ENCODE measurements at places on chromosomes 12 and 14.

DNA sequence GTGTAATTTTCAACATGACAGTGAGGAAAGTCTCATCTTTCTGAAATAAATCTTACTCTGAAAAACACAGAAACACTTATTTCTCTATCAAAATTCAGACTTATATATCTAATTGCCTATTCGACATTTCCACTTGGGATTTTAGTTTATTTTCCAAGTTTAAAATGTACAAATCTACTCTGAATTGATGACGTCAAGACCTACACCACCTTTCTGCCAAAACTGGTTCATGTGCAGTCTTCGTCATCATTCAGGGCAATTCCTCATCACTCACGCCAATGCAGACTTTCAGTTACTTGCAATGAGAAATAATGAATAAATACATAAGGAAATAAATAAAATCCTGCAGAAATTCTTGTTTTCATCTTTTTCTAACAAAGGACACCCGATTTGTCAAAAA, 843.8 kb downstream of the C12orf50 start:
- DNase-seq: no peak

DNA sequence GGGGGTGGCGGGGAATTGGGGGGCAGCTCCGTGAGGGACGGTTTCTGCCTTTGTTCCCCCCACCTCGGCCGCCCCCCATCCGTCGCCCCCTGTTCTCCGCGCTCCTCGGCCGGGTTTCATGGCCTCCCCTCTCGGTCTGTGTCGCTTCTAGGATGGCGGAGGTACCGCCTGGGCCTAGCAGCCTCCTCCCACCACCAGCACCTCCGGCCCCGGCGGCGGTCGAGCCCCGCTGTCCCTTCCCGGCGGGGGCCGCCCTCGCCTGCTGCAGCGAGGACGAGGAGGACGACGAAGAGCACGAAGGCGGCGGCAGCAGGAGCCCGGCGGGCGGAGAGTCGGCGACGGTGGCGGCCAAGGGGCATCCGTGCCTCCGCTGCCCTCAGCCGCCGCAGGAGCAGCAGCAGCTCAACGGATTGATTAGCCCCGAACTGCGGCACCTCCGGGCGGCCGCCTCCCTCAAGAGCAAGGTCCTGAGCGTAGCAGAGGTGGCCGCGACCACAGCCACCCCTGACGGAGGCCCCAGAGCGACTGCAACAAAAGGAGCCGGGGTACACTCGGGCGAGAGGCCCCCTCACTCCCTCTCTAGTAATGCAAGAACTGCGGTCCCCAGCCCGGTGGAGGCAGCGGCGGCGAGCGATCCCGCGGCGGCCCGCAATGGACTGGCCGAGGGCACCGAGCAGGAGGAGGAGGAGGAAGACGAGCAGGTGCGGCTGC, 575 bp downstream of the NAA30 start:
- peak; percentile 78 for DNase-seq

DNA sequence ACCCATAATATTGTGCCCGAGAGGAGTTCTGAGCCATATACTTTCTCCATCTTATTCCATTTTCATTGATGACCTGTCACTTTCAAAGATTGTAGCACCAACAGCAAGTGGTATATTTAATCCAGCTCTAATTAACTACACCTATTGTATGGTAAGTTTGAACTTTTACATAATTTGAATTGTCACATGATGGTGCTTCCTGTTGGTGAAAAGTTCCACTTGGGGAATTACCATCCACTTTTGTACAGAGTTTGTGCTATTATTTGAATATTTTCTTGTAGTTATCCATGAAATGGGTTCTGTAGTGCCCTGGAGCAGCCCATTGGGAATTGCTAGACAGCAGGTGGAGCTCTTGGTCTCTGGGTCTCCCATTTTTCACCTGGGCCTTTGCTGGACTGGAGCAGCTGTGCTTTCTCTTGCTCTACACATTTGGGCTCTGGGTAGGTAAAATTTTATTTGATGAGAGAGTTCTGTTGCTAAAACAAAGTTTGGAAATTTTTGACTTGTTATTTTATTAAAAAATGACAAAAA, 3.0 kb downstream of the SMCO3 start:
- peak; percentile 43 for DNase-seq

- no peak for DNase-seq
Observed at GRCh38 chr12:128840862-128841468, 12.3 kb upstream of the GLT1D1 start.

DNA sequence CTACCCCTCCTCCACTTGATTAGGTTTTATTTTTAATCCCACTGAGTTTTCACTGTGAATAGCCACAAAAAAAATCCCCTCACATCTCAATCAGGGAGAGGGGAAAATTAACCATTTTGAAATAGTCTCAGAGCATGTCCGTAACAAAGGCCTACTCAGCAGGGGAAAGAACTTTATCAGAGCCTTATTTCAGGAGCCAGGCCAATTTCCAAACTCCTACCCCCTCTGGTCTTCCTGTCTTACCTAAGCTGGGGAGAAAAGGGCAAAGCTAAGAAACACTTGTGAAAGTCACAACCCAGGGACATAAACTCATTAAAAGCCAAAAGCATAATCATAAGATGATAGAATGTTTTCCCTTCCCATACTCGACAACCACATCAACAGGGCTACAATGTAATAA, 260.3 kb upstream of the DIO3 start:
- DNase-seq: no peak

DNA sequence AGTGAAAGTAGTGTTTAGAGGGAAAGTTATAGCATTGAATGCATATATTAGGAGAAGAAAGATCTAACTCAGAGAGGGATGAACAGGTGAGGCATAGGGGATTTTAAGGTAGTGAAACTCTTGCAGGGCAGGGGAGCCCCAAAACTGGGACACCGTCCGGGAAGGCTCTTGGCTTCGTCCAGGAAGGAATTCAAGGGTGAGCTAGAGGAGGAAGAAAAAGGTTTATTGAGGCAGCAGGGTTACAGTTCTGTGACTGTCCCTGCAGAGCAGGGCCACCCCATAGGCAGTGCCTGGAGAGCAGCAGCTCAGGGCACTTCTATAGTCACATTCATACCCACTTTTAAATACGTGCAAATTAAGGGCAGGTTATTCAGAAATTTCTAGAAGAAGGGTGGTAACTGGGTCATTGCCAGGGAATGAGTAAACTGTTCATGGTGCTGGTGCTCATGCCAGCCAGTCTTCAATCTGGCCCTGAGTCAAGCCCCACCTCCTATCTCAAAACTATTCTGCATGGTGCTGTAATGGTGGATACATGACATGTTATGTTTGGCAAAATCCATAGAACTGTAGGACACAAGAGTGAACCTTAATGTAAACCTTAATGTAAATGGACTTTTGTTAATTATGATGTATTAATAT, 1.2 kb upstream of the OAS1 start:
- DNase-seq: no peak

DNA sequence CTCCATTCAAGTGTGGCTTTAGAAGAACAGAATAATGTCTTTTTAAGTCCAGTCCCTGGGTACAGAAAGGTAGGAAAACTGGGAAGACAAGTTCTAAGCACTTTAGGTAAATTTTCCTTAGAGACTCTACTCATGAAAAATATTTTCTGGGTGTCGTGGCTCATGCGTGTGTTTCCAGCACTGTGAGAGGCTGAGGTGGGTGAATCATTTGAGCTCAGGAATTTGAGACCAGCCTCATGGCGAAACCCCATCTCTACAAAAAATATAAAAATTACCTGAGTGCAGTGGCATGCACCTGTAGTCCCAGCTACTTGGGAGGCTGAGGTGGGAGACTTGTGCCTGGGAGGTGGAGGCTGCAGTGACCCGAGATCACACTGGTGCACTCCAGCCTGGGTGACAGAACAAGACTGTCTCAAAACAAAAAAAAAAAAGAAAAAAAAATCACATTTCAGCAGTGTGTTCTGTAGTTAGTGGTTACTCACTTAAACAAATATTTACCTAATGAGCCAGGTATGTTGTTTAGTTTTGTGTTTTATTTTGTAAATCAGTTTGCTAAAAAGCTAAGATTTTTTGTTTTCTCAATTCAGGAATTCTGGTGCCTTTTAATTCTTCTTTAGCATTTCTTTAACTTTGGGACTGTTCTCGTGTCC, 52.3 kb upstream of the RD3L start:
- DNase-seq: no peak

GRCh38 chr12:19065871-19066270, 63.7 kb upstream of the PLEKHA5 start:
- no peak for DNase-seq

GRCh38 chr12:105929192-105929591, 209.6 kb downstream of the NUAK1 start:
- DNase-seq: no peak

GRCh38 chr12:1939801-1940607, 21.6 kb upstream of the CACNA2D4 start:
- DNase-seq: peak; percentile 74

- no peak for DNase-seq
Observed at GRCh38 chr12:70883855-70884254, 36.7 kb downstream of the PTPRR start.

DNA sequence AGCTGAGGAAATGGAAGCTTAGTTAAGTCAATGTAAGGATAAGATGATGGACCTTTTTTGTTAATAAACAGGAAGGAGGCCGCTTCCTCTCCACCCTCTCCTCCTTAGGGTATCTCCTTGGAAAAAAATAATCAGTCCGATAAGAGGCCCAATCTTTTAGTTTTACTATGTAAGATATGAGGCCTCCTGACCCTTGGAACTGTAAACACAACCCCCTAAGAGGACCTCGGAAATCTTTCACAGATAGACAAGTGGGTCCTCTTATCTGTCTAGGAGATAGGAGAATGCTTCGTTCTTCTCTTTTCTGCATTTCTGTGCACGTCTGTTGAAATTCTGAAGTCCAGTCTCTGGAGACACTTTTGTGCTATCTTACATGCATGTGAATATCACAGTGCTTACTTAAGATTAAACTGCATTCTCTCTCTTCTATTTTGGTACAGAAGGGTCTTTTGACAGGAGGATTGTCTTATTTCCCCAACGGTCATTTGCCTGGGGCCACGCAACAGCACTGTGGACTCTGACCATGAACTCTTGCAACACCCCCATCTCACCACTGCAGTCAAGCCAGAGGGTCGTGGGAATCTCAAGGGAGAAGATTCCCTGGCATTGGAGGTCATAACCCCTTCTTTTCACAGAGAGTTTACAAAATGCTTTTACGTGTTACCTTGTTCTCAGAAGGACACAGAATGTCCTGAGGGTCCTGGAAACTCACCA, 313.0 kb upstream of the RTL1 start:
- no peak for DNase-seq

DNA sequence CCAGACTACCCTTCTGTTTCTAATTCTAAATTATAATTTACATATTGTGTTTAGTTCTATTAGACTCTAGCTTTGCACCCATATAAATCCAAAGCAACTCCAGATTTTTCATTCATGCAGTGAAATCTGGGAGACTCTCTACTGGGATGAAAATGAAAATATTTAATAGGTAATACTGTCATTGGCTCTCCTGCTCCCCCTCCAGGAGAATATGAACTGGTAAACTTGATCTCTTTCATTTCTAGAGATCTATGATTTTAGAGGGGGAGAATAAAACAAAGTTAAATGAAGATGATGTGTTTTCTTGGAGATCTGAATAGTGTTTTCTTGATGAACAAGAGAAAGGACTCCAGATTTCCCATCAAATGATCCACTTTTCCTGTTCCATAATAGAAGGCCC, 104.3 kb upstream of the TMCC3 start:
- DNase-seq: no peak

DNA sequence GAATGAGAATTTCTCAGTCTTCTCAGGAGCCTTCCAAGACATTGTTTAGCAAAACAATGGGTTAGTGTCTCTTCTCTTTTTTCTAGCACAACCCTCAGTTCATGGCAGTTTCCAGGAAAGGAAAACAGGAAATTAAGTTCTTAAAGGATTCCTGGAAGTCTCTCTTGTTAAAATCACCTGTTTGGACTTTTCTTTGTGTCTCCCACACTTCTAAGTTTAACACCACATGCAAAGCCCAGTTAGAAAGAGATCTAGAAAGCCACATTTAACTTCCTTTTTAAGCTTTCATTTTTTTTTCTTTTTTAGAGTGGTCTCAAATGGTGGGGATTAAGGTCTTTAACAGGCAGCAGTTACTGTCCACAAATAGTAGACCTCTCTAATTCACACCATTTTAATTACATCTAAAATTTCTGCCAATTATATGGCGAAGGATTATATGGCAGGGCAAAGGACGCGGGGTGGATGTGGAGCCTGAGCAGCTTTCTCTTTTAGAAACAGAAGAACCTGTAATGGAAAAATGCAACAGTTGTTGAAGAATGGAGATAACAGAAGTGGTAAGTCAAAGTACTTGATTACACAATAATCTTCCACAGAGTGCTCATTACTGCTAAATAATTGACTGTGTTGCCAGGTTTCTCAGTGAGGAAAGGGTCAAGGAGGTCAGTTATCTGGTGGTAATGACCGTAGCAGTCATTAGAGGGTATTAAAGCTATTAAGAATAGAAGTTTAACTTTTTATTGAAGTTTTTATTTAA, 298.6 kb downstream of the AKAP6 start:
- peak; percentile 15 for DNase-seq

DNA sequence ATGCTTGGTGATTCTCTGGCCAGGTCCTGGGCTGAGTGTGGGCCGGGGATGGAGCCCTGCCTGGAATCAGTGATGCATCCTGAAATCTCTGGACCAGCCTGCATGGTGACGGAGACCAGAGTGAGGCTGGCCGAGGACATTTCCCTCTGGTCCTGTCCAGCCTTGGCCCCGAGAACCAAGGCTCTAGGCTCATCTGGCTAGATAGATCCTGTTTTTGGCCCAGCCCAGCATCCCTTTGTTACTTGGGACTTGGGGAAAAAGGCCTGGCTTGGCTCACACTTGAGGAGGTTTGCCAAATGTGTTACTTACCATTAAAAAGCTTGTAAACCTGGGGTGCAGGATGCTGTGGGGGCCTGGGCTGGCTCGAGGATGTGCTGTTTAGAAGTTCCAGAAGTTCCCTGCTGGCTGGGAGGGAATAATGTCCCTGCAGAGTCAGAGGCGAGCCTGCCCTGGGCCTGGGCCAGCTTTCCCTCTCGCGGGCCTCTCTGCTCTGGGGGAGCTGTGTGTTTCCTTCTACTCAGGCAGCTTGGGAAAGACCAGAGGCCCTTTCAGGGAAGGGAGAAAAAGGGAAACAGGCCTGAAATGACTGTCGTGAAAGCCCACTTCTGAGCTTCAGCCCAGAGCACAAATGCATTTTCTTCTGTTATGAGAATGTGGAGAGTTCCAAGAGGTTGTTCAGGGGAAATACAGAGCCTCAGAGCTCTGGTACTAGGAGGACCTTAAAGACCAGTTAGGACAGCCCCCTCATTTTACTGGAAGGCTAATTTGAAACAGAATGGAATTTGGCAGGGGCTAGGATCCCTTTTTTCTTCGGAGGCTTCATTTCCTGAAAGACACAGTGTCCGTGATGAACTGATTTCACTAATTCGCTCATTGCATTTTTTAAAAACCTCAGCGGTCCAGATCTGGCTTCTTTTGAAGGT, 47.2 kb upstream of the CTDSP2 start:
- no peak for DNase-seq

GRCh38 chr14:42848652-42849051, 1242.0 kb downstream of the LRFN5 start:
- DNase-seq: no peak

DNA sequence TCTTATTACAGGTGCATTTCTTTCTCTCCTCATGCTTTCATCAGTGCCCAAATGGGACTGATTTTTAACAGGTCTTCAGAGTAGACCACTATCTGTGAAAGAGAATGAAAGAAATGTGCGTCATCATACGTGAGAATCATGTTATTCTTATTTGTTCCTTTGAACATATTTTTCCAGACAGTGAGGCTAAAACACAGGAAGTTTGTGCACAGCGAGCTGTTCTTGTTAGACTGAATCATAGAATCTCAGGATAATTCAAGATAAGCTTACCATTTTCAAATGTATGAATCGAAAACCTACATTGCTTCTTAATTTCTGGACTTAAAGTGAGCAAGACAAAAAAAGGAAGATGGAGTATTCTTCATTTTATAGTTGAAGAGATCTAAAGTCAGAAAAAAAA, 383.1 kb downstream of the EGLN3 start:
- no peak for DNase-seq
